Tibial nerve (tissue), 4 donors: ENCODE measurements at places on chromosomes 5 and 9. TPM values are rescaled to one million over a fixed set of nuclear protein-coding genes. Genes with fewer than 3 reads are reported as not detected.
A peak's percentile ranks its signal among the peaks of the same experiment; 100 is the strongest.

GRCh38 chr5:173217626-173218397 lies 17.2 kb downstream of the NKX2-5 start:
- no peak for DNase-seq

GRCh38 chr5:136375920-136376319 lies 10.6 kb upstream of the TRPC7 start:
- DNase-seq: no peak

DNA sequence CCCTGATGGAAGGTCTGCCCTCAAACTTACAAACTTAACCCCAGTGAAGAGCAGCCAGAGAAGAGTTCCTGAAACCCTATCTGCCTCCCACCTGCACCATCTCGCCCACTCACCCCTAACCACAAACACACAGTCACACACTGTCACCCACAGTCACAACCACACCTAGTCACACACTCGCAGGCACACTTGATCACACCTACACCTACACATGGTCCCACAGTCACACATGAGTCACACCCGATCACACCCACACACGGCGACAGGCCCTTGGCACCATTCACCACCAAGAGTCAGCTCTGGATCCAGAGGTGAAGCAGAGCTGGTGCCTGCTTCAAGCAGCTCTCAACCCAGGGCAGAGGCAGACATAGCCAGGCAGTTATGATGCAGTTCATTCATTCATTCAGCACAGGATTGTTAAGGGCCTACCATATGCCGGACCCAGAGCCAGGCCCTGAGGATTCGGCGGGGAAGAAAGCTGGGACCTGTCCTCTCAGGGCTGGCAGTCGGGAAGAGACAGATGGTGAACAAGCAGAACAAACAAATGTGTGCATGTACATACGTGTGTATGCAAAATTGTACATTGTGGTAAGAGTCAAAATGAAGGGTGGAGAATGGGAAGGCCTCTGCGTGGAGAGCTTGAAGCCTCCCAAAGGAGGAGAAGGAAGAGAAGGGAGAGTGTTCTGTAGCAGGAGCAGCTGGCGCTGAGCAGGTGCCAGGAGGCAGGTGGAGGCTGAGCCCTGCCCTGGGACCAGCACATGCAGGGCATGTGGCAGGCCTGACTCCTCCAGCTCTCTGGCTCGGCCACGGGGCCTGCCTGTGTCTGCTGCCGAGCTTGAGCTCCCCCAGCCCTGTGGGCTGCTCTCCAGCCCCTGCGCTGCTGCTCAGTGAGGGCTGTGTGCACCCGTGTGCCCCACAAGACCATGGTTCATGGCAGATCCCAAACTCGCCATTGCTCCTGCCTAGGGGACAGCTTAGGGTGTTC lies 6.4 kb downstream of the TSPAN17 start:
- DNase-seq: no peak

DNA sequence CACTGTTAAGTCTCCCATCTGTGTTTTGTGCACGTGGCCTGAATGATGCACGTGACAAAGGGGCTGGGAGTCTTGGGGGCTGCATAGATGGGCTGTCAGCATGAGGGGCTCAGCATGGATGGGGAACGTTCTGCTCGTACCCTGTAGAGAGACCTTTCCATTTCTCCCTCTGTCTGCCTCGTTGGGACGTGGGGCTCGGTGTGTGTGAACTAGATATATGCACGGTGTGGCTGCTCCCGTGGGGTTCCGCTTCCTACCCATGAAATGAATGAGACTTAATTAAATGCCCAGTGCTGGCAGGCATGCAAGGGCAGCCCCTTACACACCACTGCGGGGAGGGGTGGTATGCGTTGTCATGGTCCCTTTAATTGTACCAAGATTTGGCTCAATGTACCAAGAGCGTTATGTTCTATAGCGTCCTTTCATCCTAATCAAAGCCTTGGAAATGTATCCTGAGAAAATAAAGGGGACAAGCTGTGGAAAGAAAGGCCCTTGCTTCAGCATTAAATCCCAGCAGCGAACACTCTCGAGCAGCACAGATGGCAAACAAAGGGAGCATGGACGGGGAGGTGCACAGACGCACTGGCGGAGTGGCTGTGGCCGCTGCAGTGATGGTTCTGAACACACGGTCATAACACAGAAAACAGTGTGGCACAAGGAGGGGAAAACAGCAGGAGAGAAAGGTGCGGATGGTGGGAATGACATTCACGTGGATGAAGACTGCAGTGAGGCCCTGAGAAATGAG lies 66.8 kb downstream of the RASGEF1C start:
- DNase-seq: no peak

DNA sequence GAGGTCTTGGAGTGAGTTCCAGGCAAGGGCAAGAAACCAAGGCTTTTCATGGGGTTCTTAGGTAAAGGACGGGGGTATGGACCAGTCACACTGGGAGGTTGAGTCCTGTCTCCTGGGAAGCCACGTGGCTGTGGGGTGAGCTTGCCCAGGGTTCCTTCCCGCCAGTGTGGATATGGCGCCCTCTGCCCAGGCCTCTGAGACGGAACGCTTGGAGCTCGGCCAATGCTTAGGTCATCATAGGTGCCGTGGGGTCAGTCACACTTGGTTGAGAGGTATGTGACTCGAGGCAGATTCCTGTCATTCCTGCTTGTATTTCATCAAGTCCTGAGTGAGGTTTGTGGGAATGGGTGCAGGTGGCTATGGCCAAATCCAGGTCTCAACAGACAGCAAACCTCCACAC lies 46.2 kb downstream of the TENT4A start:
- DNase-seq: no peak

GRCh38 chr9:130042406-130042884 lies 544 bp downstream of the FNBP1 start:
- no peak for DNase-seq

DNA sequence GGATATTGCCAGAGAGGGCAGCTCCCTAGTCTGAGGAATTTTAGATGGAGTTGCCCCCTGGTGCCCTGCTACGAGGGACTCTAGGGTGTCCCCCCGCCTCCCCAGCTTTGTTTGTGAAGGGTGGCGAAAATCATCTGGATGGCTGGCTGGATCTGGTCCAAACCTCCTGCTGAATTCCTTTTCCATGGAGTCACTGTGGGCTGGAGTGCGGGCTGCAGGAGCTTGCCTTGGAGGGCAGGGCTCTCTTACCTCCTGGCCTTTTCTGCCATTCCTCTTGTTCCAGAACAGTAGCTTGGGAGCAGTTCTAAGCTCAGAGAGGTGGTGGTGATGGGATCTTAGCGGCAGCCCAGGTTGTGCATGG lies 2.1 kb downstream of the SYNPO start:
- DNase-seq: peak; percentile 88

GRCh38 chr5:125202353-125202752 lies 455.9 kb upstream of the ZNF608 start:
- DNase-seq: no peak

Gene STKLD1
- 1.0 TPM for total RNA-seq

Gene ZNF618
- 7.3 TPM for total RNA-seq

Gene HSD17B3
- total RNA-seq: 6.7 TPM

Gene LHX3
- not detected for total RNA-seq

Gene CNTNAP3
- 10.5 TPM for total RNA-seq
